ENCODE measurements at places on chromosomes 3 and 15.

DNA sequence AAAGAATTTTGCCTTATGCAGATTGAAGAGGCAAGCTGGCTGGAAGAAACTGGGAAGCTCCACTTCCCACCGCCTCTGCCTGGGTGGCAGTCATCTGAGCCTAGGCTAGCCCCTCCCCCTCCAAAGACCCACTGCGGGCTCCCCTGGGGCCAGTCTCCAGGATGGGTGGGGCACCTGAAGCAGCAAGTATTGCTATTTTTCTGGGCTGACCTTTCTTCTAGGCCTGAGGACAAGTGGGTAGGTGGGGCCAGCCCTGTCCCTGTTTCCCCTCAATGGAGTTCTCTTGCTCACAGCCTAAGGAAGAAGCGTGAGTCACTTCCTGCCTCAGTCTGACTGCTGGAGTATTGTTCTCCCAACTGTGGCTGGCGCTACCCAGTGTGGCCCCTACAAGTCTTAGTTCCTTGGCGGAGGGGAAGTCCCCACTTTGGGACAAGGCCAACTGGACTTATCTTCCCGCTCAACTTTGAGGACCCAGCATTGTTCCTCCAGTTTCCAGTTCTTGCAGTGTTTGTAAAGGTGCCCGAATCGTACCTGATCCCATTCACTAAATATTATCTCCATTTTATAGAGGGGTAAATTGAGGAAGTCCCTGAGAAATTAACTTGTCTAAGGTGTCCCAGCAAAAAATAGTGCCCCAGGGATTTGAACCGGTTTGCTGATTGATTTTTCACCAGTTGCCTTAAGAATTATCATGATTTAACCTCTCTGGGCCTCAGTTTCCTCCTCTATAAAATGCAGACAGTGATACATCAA, 1.4 kb downstream of the FURIN start:
- no peak for DNase-seq

- no peak for DNase-seq
Observed at GRCh38 chr3:27800261-27800660, 78.1 kb upstream of the EOMES start.

- DNase-seq = no peak
Observed at GRCh38 chr3:129684270-129684669, 77.8 kb upstream of the PLXND1 start.

- DNase-seq = no peak
Observed at GRCh38 chr3:29850641-29851040, 569.8 kb downstream of the RBMS3 start.

DNA sequence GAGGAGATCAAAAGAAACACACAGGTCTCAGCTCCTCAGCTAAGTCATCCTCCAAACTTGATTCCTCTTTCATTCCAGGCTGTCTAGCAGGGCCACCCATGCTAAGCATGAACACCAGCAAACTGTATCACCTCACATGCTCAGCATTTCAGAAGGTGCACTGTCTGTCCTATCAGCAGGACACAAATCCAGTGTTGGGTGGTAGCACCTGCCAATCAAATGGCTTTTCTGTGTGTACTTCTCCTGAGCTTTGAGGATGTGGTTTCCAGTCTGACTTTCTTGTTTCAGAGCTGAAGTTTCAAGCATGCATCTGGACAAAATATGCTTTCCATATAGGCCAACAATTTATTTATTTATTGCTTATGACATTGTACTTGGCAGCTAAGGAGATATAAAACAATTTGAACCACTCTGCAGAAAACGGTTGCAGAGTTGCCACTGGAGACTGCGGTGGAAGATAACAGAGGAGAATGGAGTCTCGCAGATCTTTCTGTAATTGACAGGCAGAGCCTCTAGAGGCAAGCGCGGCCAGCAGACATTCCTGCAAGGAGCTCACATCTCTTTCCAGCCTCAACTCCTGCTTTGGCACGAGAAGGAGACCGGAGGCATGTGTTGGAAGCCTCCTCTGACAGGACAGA, 167.1 kb upstream of the WNT5A start:
- DNase-seq = no peak

DNA sequence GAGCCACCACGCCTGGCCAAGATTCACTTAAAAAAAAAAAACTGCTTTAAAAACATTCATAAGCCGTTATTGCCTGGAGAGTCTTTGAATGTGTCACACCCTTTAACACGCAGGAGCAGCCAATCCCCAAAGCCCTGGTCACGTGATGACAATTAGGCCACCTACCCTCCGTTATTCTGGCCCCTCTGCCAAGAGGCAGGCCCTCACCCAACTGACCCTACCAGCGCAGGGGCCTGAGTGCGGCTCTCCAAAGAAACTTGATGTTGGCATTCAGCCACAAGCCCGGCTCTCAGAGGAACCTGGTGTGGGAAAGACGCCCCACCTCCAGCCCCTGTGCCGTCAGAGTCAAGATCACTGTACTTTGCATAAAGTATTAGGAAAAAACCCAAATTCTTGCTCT, 11.6 kb upstream of the MUC4 start:
- DNase-seq = no peak

- DNase-seq = no peak
Observed at GRCh38 chr3:128060473-128061381, 8.5 kb downstream of the SEC61A1 start.

- DNase-seq = no peak
Observed at GRCh38 chr15:74954515-74954914, 2.1 kb downstream of the RPP25 start.

DNA sequence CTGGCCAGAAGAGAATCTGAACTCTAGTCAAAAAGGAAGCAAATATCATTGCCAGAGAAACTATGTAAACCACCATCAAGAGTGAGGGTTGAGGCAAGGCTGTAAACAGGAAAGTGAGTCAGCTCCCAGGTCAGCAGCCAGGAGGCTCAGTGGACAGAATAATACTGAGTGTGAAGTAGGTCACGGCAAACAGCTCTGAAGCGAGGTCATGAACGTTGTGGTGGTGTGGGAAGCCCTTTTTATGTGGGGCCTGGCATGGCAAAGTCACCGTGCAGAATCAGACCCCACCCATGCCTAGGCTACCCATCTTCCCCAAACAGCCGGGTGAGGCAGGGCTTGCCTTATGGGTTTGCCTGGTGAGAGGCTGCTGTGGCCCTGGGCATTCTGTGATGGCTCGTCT, 43.9 kb downstream of the THBS1 start:
- DNase-seq = no peak

DNA sequence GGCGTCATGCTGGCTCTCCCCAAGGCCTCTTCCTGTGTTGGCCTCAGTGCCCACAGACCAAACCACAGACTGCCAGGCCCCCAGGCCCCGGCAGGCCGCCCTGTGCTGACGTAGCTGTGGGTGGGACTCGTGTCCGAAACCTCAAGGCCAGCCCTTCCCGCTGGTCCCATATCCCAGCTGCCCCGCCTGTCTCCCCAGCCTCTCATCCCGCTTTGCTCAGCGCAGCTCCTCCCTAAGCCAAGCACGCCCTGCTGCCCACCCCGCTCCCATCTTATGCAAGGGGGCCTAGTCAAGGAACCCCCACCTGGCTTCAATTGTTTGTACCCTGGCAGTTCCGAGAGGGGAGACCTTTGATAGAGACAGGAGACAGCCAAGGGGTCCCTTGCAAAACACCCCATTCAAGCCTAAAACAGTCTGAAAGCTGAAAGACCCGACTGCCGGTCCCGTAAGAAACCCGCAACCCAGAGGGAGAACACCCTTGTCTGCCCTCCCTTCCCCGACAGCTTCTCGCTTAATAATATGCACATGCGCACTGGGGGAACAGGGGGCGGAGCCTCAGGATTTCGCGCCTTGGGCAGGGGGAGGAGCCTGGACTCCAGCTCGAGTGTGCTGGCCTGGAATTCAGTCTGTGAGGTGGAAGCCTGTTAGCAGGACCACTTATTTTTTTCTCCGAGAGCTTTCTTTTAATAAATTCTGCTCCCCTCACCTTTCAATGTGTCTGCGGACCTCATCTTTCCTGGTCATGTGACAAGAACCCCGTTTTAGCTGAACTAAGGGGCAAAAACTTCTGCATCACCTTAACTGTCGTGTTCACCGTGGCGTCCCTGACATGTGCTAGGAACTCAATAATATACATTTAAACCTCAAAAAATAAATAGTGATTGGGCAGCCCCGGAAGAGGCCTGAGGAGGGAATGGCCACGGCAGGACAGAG, 17.2 kb downstream of the TNFAIP8L3 start:
- no peak for DNase-seq

DNA sequence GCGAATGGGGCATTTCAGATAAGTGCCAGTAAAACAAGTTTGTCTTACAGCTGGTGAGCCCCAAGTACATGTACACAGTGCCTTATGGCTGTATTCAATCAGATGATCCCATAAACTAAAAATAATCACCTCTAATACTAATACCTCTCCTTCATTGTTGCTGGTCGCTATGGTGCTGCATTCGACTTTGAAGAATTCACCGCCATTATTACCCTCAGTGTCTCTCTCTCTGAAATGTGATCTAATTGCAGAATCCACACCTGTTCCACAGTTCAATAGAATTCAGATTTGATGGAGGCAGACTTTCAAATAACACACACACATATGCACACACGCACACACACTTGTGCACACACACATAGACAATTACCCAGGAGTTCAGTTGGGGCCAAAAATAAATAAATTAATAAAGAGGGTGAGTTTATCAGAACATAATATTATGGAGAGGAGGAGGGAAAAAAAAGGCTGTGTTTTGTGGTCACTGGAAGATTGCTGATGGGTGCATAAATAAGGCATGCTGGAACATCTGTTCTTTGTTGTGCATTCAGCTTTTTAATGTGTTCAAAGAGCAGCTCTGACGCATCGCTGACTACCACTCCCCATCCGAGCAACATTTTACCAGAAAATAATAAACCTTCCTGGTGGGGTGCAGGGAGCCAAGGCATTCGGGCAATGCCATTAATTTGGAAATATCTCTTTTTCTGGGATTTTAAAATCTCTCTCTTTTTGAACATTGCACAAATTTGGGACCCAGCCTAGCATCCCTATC, 235.7 kb downstream of the SATB1 start:
- DNase-seq = no peak

DNA sequence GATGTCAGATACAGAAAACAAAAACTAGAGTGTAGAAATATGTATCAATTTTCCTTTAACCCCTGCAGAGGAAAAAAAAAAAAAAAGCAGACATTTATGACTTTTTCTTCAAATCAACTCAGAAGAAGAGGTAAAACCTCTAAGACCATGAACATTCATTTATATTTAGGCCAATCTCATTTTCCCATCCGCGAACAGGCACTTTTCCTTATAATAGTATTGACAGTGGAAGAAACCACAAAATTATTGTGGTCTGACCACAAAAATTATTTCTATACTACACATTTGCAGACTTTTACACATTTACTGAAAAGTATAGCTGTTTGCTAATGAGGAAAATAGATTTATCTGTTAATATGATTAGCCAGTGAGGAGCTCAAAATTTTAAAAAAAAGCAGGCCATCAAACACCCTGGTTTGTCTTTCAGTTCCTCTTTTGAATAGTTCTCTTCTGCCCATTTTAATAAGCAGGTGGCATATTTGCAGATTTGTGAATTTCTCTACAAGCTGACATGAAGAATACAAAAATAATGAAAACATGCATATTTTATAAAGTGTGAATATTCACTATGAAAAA, 5.7 kb downstream of the OSBPL11 start:
- DNase-seq = no peak
